ENCODE measurements at places on chromosomes 11 and 22.

DNA sequence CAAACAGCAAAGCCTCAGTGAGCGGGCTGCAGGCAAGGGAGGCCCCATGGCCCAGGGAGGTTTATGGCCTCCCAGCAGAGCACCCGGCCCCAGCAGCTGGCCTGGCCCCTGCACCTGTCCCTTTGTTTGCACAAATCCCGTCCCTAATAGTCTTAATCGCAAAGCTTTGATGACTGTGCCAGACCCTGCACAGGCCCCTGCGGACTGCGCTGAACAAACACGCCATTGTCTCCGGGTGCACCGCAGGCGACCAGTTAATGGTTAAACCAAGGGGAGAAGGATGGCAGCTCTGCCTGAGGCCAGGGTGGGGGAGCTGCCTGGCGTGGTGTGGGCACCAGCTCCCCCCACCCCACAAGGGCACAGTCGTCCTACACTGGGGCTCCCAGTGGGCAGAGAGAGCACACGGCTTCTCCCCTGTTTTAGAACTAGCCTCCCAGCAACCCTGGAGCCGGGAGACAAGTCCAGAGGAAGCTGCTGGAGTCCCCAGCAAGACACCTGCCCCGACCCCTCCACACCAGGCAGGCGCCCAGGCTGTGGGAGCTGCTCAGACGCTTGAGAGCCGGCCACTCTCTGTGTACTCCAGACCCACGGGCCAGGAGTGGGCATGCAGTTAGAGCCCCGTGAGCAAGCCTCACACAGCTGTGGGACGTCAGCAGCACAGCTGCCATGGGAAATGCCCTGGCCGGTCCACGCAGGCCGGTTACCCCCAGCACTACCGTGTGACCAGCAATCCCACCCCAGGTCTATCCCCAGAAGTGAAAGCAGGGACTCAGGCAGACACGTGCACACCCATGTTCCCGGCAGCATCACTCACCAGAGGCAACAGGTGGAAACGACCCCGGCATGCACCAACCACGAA, 39.7 kb upstream of the TH start:
- no peak for DNase-seq

DNA sequence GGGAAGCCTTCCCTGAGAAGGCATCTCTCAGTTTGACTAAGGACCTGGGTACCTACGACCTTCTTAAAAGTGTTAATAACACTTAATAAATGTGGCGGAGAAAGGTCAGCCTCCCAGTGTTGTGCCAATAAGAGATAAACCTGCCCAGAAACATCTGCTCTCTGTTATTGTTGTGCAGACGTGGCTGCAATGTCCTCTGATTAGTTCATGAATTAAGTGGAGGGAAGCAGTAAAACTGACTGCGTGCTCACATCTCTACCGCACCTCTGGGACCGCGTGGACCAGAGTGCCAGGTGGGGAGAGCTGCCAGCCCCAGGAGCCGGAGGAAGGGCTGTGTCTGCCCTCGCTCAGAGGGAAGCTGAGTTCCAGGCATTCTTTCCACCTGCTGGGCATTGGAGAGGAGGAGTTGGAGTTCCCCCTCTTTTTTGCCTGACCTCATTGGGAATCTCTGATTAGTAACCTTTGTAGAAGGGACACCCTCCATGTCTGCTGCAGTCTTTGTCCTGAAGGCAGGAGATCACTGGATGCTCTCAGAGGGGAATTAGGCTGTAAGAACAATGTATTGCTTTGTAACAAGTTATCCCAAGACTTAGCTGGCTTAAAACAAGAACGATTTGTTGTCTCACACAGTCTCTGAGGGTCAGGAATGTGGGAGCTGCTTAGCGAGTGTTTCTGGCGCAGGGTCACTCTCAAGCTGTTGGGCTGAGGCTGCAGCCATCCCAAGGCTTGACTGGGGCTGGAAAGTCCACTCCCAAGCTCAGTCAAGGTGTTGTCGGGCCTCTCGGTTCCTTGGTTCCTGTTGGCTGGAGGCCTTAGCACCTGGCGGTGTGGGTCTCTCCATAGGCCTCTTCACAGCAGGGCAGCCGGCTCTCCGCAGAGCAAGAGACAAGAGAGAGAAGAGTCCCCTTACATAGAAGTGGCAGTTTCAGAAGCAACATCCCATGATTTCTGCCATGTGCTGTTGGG, 247.6 kb upstream of the TBCEL start:
- no peak for DNase-seq

DNA sequence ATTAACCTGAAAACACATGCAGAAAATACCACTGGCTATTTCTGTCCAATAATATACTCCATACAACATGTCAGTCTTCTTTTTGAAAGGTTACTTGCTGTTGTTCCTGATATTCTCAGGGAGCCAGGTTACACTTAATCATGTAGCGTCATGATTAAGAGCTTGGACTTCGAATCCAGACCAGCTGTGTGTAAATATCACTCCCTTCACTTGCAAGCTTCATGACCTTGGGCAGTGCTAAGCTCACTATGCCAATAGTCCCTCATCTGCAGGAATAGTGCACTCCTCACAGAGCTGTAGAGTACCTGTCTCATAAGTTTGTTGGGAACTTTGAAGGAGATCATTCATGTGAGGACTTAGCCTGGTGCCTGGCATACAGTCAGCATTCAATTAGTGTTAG, 1.9 kb downstream of the HTR3B start:
- no peak for DNase-seq

GRCh38 chr11:123185326-123185725, 9.7 kb downstream of the CLMP start:
- DNase-seq = no peak

- DNase-seq = no peak
Observed at GRCh38 chr11:69954756-69955155, 123.4 kb upstream of the ANO1 start.

- peak; percentile 48 for DNase-seq
Observed at GRCh38 chr22:37457093-37457893, 28.9 kb downstream of the MFNG start.

GRCh38 chr11:8019314-8020243, 32.4 kb downstream of the EIF3F start:
- DNase-seq = no peak

Measured in Kasumi-1 (cell line).